ENCODE measurements at places on chromosomes 3 and 15. TPM values are rescaled to one million over a fixed set of nuclear protein-coding genes. Genes with fewer than 3 reads are reported as not detected.

POPDC2 gene
- total RNA-seq = 702 TPM

DNA sequence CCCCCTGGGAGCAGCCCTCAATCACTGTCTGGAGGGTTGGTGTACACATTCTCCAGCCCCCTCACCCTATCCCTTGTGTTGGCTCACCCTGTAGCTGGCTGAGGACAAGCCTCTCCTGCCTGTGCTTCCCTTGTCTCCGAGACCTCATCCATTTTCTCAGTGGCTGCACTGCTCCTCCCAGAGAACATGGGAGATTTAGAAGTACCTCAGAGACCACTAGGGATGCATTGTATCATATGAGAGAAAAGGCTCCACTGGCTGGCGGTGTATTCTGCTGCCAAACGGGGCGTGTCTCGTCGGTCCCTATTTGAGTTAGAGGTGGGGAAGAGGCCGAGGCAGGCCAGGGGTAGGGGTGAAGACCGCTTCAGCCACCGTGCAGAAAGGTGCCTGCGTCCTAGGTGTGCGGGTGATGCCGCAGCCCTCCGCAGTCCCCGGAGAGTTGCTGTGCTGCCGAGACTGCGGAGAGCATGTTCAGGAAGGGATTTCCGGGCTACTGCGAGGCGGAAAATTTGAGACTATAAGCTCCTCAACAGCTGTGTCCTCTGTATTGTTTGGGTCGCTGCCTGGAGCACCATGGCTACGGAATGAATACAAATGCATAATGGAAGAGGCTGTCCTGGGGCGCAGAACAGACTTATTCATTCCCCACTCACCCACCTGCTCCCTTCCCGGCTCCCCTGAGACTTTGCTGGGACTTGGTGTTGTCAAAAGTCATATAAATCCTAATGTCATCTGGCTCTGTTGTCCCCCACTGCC lies 43.8 kb downstream of the SPSB4 start:
- peak; percentile 87 for DNase-seq

- no peak for DNase-seq
These were observed 79.0 kb upstream of the ARRDC4 start for GRCh38 chr15:97881346-97881965.

GRCh38 chr3:179037351-179037750 lies 34.3 kb downstream of the ZMAT3 start:
- peak; percentile 87 for DNase-seq

ATP8B4 gene
- 3.1 TPM for total RNA-seq

SMCO1 gene
- 28.7 TPM for total RNA-seq
